ENCODE measurements at places on chromosomes 1 and 21.

DNA sequence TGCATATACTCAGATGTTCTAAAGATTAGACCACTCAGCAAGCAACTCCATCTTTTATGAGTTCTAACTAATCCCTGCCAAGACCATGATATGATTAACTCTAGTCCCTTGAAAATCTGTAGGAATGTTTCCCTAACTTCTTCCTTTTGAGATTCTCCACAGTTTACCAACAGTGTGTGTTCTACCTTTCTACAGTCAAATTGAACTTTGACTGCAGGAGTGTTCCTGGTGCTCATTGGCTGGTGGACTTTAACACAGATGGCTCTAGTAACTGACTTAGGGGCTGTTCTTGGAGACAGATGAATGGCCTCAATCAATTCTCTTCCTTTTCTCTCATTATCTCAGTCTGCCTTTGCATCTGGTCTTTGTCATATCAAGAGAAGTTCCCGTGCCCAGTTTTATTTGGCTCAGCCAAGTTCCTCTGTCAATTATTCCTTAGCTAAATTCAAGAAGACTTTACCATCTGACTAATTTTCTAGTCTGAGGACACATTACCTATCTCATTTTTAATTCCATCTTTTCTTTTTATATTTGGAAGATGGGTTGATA lies 643.9 kb upstream of the CAMK1G start:
- no peak for DNase-seq

DNA sequence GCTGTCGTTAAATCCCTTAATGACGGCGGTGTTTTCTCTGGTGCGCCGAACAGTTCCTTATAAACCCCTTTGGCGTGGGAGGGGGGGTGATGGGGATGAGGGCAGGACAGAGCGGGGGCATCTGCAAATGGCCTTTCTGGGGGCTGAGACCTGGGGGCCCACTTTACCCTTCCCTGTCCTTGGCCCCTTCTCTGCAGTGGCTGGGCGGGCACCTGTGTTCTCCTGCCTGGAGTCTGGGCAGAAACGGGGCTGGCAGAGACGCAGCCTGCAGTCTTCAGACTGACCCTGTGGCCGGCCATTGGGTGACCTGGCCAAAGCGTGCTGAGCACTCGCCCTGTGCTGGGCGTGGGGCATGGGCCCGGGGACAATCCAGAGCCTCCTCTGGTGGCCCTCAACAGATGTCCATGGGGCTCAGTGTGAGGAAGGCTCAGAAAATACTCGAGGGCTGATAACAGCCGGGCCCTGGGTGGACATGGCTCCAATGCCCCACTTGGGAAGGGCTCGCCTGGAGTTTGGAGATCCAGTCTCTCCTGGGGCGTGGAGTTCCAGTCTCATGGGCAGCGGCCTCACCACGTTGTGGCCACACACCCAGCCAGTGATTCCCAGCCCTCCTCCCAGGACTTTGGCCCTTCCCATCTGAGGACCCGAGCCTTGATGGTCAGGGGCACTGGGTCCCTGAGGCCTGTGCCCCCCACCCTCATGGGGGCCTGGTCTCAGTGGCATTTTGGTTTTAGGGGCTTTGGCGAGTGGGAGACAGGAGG lies 50.8 kb upstream of the ACTRT2 start:
- DNase-seq = no peak

GRCh38 chr1:212930986-212931678 lies 19.2 kb upstream of the VASH2 start:
- no peak for DNase-seq

- no peak for DNase-seq
These were observed 19.0 kb upstream of the TLCD4 start for GRCh38 chr1:95098196-95098595.

DNA sequence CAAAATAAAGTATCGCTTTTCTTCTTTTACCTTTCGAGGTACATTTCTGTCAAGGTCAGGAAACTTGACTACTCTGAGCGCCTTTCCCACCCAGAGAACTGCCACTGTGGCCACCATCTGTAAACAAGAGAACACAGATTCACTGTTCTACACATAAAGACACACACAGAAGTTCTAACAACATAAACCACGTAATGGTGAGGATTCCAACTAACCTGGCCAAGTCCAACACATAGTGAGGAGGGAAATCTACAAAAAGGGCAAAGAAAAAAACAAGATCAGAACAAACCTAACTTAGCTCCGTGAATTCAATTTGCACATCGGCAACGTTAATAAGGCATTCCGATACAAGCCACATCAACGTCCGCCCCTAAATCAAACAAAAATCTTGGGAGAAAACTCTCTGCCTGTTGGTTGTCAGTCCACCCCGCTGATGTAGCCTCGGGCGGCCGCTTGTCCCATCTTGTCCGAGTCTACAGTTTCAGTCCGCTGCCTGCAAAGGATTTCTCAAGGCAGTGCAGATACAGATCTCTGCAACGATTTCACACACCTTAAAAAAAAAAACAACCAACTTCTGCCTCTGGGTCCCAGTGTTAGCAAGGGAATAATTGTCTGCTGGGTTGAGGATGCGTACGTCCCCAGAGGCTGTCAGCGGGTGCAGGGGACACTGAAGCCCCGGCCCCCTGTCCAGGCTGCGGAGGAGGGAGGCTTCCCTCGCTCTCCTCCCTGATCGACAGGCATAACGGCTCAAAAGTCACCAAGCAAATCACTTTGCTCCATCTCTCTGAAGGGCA lies 1.0 kb downstream of the SLC35D1 start:
- DNase-seq = peak; percentile 48

DNA sequence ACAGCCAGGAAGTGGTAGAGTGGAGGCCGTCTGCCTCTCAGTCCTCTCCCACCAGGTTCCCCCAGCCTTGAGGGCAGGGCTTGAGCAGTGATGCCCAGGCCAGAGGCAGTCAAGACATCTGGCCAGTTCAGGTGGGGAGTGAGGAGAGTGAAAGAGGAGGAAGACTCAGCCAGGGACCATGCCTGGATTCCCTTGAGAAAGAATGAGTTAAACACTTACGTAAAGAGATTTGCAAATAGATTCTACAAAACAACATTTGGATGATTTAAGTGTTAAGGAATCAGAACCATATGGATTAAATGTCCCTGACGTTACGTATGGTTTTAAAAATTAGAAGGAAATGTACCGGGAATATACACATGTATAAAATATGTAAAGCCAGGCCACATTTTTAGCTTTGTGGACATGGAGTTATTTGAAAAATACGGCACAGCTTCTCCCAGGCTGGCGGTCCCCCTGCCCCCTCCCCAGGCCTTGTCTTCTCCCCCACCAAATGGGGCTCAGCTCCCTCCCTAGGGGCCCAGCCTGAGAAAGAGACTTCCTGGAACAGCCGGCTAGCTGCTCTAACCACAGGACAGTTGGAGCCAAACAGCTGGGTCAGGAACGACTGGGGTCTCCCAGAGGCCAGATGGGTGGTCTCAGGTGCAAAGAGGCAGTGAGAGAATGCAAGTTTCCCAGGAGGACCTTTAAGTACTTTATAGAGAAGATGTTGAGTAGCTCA lies 188.3 kb upstream of the EDN2 start:
- DNase-seq = no peak

GRCh38 chr1:226510453-226510852 lies 38.1 kb upstream of the STUM start:
- no peak for DNase-seq

- no peak for DNase-seq
These were observed 37.3 kb downstream of the PLEKHO1 start for GRCh38 chr1:150186789-150187559.

DNA sequence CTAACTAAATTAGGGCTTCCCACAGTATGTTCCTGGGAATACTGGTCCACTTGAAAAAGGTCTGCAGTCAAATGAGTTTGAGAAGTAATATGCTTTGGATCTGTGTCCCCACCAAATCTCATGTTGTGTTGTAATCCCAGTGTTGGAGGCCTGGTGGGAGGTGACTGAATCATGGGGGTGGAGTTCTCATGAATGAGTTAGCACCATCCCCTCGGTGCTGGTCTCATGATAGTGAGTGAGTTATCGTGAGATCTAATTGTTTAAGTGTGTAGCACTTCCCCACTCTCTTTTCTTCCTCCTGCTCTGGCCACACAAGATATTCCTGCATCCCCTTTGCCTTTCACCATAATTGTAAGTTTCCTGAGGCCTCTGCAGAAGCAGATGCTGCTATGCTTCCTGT lies 16.9 kb upstream of the DMRTB1 start:
- DNase-seq = no peak

GRCh38 chr21:27831177-27831576 lies 864.3 kb upstream of the ADAMTS5 start:
- no peak for DNase-seq

GRCh38 chr1:6116137-6116536 lies 64.0 kb downstream of the CHD5 start:
- no peak for DNase-seq

- no peak for DNase-seq
These were observed 43.1 kb downstream of the IL12RB2 start for GRCh38 chr1:67350783-67351182.

DNA sequence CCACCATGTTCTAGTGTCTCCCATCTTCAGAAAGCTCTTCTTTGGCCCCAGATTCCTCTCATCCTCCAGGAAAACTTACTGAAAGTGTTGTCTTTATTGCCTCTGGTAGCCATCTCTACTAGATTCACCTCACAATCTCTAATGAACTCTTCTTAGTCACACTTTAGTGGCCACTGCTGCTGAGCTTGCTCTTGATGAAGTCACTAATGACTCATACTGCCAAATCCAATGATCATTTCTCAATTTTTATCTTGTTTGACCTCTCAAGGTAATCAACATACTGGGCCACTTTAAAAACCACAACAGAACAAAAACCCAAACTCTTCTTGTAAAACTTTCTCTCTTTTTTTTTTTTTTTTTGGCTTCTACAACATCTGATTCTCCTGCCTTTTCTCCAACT lies 196.4 kb downstream of the LHX8 start:
- DNase-seq = no peak

GRCh38 chr1:200243042-200243437 lies 166.8 kb downstream of the ZNF281 start:
- DNase-seq = no peak

- DNase-seq = no peak
These were observed 27.7 kb downstream of the PPP1R12B start for GRCh38 chr1:202376247-202376646.

DNA sequence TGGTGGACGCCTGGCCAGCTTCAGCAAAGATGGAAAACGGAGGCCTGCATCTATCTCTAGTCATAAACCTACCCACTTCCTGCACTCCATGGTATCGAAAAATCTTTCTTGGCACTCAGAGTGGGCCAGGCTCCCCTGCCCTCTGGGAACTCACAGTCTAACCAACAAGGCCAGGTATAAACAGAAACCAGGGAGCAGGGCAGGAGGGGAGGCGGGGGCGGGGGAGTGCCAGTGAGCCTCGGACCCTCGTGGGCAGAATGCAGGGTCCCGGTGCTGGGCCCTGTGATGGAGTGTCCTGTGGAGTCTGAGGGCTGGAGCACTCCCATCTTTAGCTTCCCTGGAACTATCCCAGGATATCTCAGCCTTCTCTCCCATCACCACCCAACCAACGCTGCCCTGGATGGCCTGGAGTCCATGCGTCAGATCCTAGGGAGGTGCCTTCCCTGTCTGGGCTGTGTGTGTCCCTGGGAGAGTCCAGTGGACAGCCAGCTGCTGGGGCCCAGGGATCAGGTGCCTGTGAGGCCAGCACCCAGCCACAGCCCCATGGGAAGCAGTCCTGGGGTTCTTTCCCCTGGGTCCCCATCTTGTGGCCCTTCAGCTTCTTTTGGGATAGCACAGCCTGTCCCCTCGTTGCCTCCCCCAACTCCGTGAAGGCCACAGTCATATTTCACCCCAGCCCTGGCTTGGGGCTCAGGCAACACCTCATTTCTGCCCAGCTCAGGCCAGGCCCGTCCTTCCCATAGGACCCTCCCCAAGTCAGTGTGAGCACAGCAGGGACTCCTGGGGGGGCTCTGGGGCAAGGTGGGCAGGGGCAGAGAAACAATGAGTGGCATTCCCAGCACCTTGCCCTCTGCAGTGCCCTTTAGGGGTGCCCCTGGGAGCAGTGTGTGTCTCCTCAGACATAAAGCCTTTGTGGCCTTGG lies 1.1 kb upstream of the EPS8L3 start:
- DNase-seq = no peak

DNA sequence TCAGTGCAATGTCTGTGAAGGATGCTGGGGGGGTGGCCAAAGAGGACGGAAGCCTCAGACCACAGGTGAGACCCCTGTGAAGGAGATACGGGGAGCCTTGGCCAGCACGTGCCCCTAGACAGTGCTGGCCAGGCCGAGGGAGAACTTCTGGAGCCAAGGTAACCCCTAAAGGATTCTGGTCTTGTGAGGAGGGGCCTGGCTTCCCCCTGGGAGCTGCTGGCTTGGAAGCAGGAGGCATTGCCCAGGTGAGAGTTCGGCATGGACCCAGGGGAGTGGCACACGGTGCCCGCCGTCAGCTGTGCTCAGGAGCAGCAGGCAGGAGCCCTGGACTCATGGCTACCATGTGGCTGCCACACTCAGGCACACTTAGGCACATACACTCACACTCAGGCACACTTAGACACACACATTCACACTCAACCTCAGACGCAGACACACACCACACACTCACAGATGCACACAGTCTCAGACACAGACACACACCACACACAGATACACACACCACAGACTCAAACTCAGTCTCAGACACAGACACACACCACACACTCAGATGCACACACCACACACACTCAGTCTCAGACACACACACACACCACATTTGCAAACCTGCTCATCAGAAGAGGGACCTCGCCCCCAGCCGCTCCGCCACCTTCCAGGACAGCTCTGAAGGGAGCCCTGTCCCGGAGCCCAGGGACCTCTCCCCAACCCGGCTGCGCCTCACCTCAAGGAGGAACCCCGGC lies 1.1 kb upstream of the COL6A2 start:
- no peak for DNase-seq

DNA sequence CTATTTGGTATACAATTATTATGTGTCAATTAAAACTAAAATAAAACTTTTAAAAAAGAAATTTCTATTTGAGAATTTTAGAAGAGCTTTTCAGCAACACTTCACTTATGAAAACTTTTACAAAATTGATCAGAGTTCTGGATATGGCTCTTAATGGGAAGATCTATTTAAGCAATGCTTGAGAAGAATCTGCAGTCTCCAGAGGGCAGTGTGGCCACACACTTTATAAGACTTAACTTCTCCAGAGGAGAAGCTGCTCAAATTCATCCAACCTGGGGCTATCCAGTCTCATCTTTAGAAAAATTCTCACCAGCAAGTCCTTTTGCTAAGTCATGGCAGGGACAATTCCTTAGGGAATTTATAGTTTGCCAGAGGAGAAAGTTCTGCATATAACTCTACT lies 25.2 kb upstream of the AGO1 start:
- no peak for DNase-seq

GRCh38 chr1:180424848-180425457 lies 77.4 kb downstream of the ACBD6 start:
- DNase-seq = no peak

GRCh38 chr21:30240661-30241060 lies 24.8 kb upstream of the CLDN8 start:
- no peak for DNase-seq

DNA sequence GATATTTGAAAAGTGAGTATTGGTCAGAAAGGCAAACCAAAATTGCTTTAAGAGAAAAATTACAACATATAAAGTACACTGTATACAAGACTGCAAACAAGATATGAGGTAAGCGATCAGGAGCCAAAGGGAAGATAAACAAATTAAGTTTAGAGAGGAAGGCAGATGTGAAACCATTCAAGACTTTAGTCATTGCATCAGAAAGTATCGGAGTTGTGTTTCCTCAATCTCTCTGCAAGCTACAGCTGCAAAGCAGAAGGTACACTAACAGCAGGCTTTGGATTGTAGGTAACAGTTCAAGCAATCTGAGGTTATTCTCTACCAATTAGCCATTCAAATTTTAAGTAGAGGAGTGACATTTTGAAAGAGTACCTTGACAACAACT lies 21.3 kb upstream of the TLCD4 start:
- no peak for DNase-seq

- no peak for DNase-seq
These were observed 18.7 kb upstream of the ZNF362 start for GRCh38 chr1:33237579-33237978.

Measured in hippocampal formation (tissue), 2 donors.